ENCODE measurements at places on chromosomes 7 and 10. TPM values are rescaled to one million over a fixed set of nuclear protein-coding genes. Genes with fewer than 3 reads are reported as not detected.

GRCh38 chr7:77330169-77330882 is 85.8 kb downstream of the GSAP start:
- no peaks in the 10 kb centered on the region for H3K36me3 ChIP-seq
- H3K27me3 ChIP-seq, result no peaks in the 10 kb centered on the region
- peaks cover 60% of the 10 kb centered on the region for H3K4me1 ChIP-seq

- H3K4me3 ChIP-seq, result no peak overlapping the region
- no peaks in the 10 kb centered on the region for H3K4me1 ChIP-seq
- H3K27me3 ChIP-seq, result no peaks in the 10 kb centered on the region
- H3K36me3 ChIP-seq, result no peaks in the 10 kb centered on the region
These were observed 415.3 kb upstream of the SEMA3D start for GRCh38 chr7:85602196-85602595.

DNA sequence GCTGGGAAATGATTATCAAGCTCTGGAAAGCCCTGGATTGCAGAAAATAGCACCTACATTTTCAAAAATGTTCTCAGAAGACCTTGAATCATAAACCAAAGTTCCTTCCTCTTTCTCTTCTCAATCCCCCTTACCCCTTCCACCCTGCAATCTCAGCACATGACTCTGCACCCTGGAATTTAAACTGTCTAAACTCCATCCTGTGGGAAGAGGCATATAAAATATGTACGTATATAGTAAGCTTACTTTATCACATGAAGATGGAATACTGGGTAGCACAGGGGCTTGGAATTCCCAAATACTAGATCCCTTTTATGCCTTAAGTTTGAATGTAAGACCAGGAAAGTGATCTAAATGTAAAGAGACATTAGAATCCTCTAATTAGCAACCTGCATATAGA is 7.7 kb downstream of the AGMO start:
- H3K27me3 ChIP-seq, result no peaks in the 10 kb centered on the region
- H3K4me1 ChIP-seq, result no peaks in the 10 kb centered on the region
- no peaks in the 10 kb centered on the region for H3K36me3 ChIP-seq
- H3K27ac ChIP-seq, result no peak overlapping the region
- DNase-seq, result no peak

GRCh38 chr7:2099048-2099957 is 133.4 kb downstream of the MAD1L1 start:
- H3K4me3 ChIP-seq, result no peak overlapping the region
- H3K4me1 ChIP-seq, result peaks cover 30% of the 10 kb centered on the region
- no peak for DNase-seq
- H3K36me3 ChIP-seq, result peaks cover 8% of the 10 kb centered on the region
- no peak overlapping the region for H3K27ac ChIP-seq
- no peaks in the 10 kb centered on the region for H3K27me3 ChIP-seq

The GRB10 gene
- total RNA-seq, result 13.9 TPM

The NOS3 gene
- total RNA-seq, result 30.2 TPM

The LRRN3 gene
- 19.2 TPM for total RNA-seq
